ENCODE measurements at places on chromosomes 6 and 20. TPM values are rescaled to one million over a fixed set of nuclear protein-coding genes. Genes with fewer than 3 reads are reported as not detected.

- DNase-seq = no peak
Observed at GRCh38 chr6:53335224-53335994, 13.3 kb downstream of the ELOVL5 start.

GRCh38 chr6:42791706-42792320 is 10.0 kb downstream of the BICRAL start:
- no peak for DNase-seq

GRCh38 chr20:47191074-47191673 is 165.3 kb downstream of the ZMYND8 start:
- DNase-seq = no peak

DNA sequence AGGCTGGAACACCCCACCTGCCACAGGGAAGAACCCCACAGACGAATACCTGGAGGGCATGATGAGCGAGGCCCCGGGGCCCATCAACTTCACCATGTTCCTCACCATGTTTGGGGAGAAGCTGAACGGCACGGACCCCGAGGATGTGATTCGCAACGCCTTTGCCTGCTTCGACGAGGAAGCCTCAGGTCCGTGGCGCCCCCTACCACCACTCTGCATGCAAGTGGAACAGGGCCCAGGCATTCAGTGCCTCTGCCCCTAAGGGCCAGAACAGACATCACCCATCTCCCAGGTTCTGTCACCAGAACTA is 6.6 kb downstream of the MYL9 start:
- peak; percentile 62 for DNase-seq

DNA sequence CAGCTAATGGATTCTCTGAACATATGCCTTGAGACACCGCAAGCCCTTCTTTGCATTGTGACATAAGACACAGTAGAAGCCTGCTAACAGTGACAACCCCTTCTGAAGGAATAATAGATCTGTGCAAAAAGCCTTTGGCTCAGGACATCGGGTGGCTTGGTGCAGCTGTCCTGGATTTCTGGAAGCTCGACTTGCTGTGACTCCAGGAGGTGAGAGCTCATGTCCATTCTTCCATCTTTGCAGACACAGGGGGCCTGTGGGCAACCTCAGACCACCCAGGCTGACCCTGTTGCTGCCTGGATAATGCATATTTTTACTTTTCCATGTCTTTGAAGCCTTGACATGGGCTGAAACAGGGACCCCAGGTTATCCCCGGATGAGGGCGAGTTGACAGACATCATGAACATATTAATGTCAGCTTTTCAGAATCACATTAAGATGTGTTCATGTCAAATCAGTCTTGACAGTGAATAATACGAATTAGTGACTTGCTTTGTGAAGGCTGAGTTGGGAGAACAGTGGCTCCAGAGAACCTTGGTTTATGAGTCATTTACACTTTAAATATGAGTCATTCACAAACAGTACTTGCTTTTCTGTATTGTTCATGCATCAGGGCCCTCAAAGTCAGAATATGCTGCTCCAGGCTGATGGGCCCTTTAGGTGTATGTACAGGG is 66.8 kb upstream of the IYD start:
- no peak for DNase-seq

DNA sequence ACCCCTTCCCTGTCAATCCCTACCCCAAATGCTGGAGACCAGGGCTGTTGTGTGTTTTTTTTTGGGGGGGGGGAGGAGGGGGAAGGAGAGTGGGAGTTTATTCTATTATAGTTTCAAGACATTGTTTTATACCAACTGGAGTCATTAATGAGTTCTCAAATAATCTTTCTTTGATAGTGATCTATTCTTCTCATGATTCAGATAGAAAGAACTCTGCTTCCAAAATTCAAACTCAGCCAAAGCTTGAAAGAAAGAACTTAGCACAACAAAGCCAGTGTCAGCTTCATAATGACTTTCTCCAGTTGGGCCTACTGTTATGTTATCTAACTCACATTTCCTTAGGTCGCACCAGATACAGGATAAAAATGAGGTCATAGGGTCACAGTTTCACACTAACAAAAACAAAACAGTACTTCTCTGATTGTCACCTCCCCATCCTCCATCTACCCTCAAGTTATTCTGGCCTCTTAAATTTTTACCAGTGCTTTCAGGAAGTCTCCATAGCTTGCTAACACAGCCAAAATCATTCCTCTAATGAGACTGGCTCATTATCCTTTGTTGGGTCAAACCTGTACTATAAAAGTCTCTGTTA is 19.0 kb upstream of the MAP3K7 start:
- DNase-seq = no peak

DNA sequence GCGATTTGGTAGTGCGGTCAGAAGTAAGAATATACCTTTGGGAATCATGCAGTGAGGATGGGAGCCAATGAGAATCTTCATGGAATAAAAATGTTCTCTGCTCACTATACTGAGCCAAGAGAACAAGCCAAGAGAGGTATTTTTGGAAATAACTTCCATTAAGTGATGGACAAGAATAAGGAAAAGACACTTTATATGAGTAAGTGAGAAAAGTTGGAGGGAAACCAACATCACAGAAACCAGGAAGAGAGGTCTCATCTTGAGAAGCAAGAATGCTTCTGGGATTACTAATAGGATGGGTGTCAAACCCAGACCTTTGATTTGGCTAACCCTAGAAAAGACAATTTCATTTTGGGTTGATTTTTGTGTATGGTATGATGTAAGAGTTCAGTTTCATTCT is 181.2 kb upstream of the JAG1 start:
- no peak for DNase-seq

DNA sequence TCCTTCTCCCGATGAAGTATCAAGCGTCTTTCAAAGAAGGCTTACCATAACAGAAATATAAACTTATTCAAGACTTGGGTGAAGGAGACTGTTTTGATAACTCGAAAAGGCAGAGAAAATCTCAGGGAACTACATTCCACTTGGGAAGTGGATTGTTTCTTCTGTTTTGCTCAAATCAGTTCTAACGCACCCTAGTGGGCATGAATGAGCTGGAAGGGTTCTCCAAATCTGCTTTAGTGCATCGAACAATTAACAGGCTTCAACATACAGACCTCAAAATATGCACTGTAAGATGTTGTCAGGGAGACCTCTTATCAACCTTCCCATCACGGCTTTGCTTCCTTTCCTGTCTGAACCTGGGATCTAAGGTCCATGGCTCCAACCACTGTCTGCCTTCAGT is 392.5 kb downstream of the CD83 start:
- no peak for DNase-seq

Gene TNFRSF6B
- 2.7 TPM for polyA plus RNA-seq
